ENCODE measurements at places on chromosomes 5 and 9.

- no peaks in the 10 kb centered on the region for H3K36me3 ChIP-seq
- no peaks in the 10 kb centered on the region for H3K27me3 ChIP-seq
- peaks cover 8% of the 10 kb centered on the region for H3K4me1 ChIP-seq
- no peak overlapping the region for H3K27ac ChIP-seq
- no peak overlapping the region for H3K4me3 ChIP-seq
Measured at GRCh38 chr5:65020492-65020891, 251.8 kb downstream of the CWC27 start.

GRCh38 chr5:67065237-67065636, 131.4 kb downstream of the CD180 start:
- H3K27me3 ChIP-seq, result no peaks in the 10 kb centered on the region
- no peak overlapping the region for H3K27ac ChIP-seq
- H3K4me3 ChIP-seq, result no peak overlapping the region
- H3K36me3 ChIP-seq, result no peaks in the 10 kb centered on the region
- no peak for DNase-seq

DNA sequence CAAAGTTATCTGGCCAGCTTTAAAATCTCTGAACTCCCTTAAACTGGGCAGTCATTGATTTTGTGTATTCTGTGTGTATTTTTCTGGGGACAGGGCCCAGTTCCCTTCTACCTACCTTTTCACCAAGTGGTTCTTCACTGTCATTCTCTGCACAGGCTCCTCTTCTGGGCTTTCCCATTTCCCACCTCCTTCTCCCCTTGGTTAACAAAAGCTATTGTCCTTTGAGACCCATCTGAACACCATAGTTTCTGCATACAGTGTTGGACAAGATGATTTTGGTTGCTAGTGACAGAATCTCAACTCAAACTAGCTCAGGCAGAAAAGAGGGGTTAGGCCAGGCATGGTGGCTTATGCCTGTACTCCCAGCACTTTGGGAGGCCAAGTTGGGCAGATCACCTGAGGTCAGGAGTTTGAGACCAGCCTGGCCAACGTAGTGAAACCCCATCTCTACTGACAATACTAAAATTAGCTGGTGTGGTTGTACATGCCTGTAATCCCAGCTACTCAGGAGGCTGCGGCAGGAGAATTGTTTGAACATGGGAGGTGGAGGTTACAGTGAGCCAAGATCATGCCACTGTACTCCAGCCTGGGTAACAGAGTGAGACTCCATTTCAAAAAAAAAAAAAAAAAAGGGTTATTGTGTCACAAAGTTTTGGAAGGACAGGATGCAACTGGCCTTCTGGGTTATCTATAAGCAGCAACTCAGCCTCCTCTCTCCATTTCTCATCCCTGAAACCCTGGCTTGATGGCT, 31.0 kb upstream of the ANKRD34B start:
- H3K27ac ChIP-seq, result no peak overlapping the region
- no peaks in the 10 kb centered on the region for H3K27me3 ChIP-seq
- no peak for DNase-seq
- no peaks in the 10 kb centered on the region for H3K36me3 ChIP-seq
- H3K4me1 ChIP-seq, result no peaks in the 10 kb centered on the region
- H3K4me3 ChIP-seq, result no peak overlapping the region

- H3K27ac ChIP-seq, result no peak overlapping the region
- DNase-seq, result no peak
- no peaks in the 10 kb centered on the region for H3K36me3 ChIP-seq
- H3K27me3 ChIP-seq, result no peaks in the 10 kb centered on the region
- no peaks in the 10 kb centered on the region for H3K4me1 ChIP-seq
- H3K4me3 ChIP-seq, result no peak overlapping the region
Measured at GRCh38 chr9:14945351-14945750, 35.1 kb upstream of the FREM1 start.

- H3K36me3 ChIP-seq, result no peaks in the 10 kb centered on the region
- DNase-seq, result no peak
- H3K27me3 ChIP-seq, result no peaks in the 10 kb centered on the region
- H3K4me1 ChIP-seq, result no peaks in the 10 kb centered on the region
- no peak overlapping the region for H3K27ac ChIP-seq
- H3K4me3 ChIP-seq, result no peak overlapping the region
Measured at GRCh38 chr5:181215997-181216989, 6.8 kb upstream of the TRIM41 start.
